Smooth muscle cell of trachea (primary cell): ENCODE measurements at places on chromosomes 13 and 19. TPM values are rescaled to one million over a fixed set of nuclear protein-coding genes. Genes with fewer than 3 reads are reported as not detected.

PTH2 gene
- not detected in 2 replicates for total RNA-seq

CBY2 gene
- total RNA-seq: not detected in 2 replicates

CYP2A7 gene
- not detected in 2 replicates for total RNA-seq

NLRP11 gene
- total RNA-seq: under 0.01 TPM in 1 of 2 replicates, not detected in the other

ZNF382 gene
- 9.7 and 12.9 TPM in 2 replicates for total RNA-seq

STOML3 gene
- not detected in 2 replicates for total RNA-seq
